ENCODE measurements at places on chromosomes 5 and 9.
A peak's percentile ranks its signal among the peaks of the same experiment; 100 is the strongest.

DNA sequence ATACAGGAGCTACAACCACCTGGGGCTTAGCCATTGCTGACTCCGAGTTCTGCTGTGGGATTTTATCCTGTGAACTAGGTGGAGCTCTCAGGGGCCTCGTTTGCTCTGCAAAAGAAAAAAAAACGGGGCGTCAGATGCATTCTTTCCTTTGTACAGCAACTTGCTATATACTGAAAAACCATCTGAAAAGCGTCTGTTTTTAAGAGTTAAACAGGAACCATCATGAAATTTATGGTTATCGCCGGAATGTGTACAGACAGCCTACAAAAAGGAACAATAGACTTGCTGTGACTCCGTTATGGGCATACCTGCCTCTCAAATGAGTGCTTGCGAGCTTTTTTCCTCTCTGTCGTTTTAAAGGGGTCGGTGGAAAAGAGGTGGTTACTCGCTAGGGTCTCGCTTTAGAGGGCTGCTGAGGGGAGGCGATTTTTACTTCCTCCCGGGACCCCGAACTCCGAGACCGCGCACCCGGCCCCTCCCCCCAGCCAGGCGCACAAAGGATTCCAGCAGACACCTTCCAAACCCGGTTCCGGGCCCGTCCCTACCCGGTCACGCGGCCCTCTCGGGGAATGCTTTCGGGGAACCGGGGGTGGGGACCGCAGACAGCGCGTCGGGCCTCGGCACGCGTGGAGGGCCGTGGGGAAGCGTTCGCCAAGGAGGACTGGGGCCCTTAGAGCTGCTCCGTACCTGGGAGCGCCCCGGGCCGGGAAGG, 826 bp downstream of the PAIP1 start:
- H3K4me3 ChIP-seq, result no peak overlapping the region
- peak; percentile 53 for DNase-seq
- H3K4me1 ChIP-seq, result peaks cover 7% of the 10 kb centered on the region
- peak overlapping the region; percentile 100 for H3K27ac ChIP-seq
- no peaks in the 10 kb centered on the region for H3K27me3 ChIP-seq
- peaks cover 4% of the 10 kb centered on the region for H3K36me3 ChIP-seq

- peaks cover 7% of the 10 kb centered on the region for H3K27me3 ChIP-seq
- peaks cover 27% of the 10 kb centered on the region for H3K4me1 ChIP-seq
- H3K36me3 ChIP-seq, result no peaks in the 10 kb centered on the region
- DNase-seq, result no peak
- H3K27ac ChIP-seq, result no peak overlapping the region
Measured at GRCh38 chr9:16310278-16311110, 560.0 kb downstream of the BNC2 start.

DNA sequence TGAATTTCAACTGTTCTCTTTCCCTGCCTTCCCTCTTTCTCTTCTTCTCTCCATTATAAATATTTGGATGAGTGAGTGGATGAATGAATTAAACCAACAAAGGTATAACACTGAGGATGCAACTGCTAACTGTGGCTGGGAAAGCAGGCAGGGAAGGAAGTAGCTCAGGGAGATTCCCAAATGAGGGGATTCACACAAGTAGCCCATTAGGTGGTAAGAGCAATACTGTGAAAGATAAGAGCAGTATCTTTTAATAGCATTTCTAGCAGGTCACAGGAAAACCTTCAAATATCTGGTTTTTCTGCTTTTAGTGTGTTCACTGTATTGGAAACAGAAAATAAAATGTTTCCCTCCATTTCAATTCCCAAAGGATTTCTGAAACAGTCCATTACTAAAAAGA, 105.6 kb downstream of the OXCT1 start:
- H3K36me3 ChIP-seq, result peaks cover 2% of the 10 kb centered on the region
- DNase-seq, result no peak
- H3K4me1 ChIP-seq, result peaks cover 2% of the 10 kb centered on the region
- no peaks in the 10 kb centered on the region for H3K27me3 ChIP-seq

- DNase-seq, result no peak
- no peak overlapping the region for H3K4me3 ChIP-seq
- no peaks in the 10 kb centered on the region for H3K36me3 ChIP-seq
Measured at GRCh38 chr5:171127314-171127713, 181.7 kb upstream of the TLX3 start.

DNA sequence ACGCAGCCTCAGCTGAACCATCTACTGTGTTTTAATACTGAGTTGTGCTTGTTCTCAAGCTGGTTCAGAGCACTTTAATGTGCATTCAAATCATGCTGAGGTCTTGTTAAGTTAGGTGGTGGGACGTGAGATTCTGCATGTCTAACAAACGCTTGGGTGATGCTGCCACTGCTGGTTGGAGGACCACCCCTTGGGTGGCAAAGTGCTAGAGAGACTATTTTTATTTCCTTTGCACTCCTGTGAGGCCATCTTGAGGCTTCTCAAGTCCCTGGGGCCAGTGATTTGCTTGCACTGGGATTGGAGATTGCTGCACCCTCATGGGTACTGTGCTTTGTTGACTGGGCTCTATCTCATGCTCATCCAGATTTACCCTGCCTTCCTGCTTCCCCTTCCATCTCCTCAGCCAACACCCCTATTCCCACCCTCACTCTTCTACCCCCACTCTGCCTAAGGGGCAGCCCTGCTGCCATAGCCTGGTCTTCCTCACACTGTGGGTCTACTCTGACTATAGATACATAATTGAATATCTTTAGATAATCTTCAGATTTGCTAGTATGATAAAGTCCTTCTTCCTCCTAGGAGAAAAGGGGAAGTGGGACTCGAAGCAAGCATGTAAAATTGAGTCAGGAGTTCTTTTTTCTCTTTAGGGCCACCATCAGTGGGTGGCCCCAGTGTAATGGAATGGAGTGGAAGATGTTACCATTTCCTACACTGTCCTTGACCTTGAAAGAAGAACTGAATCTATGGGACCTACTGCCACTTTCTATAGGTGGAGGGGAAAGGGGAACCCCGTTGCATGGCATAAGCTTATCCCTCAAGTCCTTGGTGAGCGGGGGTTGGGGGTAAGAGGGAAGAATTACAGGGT, 45.1 kb upstream of the SUB1 start:
- no peak for DNase-seq
- H3K27me3 ChIP-seq, result no peaks in the 10 kb centered on the region
- no peak overlapping the region for H3K27ac ChIP-seq
- H3K4me1 ChIP-seq, result no peaks in the 10 kb centered on the region
- H3K36me3 ChIP-seq, result no peaks in the 10 kb centered on the region

GRCh38 chr9:110066929-110067716, 140.8 kb downstream of the C9orf152 start:
- H3K4me3 ChIP-seq, result no peak overlapping the region
- no peaks in the 10 kb centered on the region for H3K36me3 ChIP-seq
- no peak for DNase-seq
- H3K27ac ChIP-seq, result no peak overlapping the region

- H3K36me3 ChIP-seq, result no peaks in the 10 kb centered on the region
- H3K4me3 ChIP-seq, result no peak overlapping the region
- H3K27me3 ChIP-seq, result no peaks in the 10 kb centered on the region
- H3K27ac ChIP-seq, result peak overlapping the region; percentile 62
- H3K4me1 ChIP-seq, result peaks cover 14% of the 10 kb centered on the region
Measured at GRCh38 chr5:860506-861150, 9.8 kb upstream of the ZDHHC11 start.

DNA sequence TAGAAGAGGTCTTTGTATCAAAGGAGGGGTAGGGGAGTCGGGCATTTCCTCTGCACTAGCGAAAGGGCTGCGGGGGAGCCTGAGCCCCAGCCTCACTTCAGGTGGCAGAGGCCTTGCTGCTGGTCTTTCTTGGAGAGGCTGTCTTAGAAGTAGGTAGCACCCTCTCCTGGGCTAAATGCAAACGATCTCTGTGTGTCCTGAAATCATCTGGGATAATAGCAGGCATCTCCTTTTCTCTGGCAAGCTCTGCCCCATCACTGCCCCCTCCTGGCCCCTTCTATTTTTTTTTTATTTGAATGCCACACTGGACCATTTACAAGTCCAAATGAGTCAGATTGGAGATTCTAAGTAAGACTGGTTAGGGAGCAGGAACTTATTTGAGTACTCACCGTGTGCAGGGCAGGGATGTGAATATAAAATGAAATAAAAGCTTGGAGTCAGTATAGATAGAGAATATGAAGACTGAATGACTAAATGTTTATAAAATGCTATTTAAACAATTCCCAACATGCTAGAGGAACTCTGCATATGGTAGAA, 137.1 kb downstream of the FGF1 start:
- peaks cover 10% of the 10 kb centered on the region for H3K4me1 ChIP-seq
- no peaks in the 10 kb centered on the region for H3K36me3 ChIP-seq
- peak; percentile 36 for DNase-seq
- peaks cover 24% of the 10 kb centered on the region for H3K27me3 ChIP-seq

DNA sequence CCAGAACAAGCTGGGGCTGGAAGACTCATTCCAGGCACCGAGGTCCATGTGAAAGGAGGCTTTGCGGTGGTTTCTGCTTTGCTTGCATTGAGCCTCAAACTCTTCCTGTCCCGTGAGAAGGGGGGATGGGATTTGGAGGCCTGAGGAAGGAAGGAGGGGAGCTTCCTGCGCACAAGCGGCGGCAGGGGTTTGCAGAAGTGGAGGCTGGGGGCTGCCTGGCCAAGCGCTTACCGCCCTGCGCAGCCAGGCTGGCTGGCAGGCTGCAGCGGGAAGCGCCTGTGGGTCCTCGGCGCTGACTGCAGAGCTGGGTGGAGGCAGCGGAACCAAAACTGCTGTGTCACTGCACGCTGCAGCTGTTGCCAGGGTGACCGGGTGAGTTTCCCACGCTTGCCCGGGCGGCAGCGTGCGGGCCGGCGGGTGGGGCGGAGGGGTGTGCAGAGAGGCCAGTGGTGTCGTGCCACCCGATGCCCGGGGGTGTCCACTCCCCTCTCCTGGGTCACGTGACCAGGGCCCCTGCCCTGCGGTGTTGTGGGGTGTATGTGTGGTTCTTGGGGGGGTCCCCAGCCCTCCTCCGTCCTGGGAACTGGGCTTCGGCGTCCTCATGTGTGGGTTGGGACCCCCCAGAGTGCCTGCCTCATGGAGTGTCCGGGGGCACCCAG, 81.0 kb downstream of the RXRA start:
- peak overlapping the region; percentile 89 for H3K27ac ChIP-seq
- peaks cover 1% of the 10 kb centered on the region for H3K36me3 ChIP-seq
- no peaks in the 10 kb centered on the region for H3K27me3 ChIP-seq
- no peak overlapping the region for H3K4me3 ChIP-seq

GRCh38 chr5:167638816-167639215, 652.6 kb upstream of the WWC1 start:
- no peak overlapping the region for H3K27ac ChIP-seq
- H3K4me1 ChIP-seq, result peaks cover 6% of the 10 kb centered on the region
- no peaks in the 10 kb centered on the region for H3K27me3 ChIP-seq
- H3K36me3 ChIP-seq, result no peaks in the 10 kb centered on the region
- DNase-seq, result no peak

DNA sequence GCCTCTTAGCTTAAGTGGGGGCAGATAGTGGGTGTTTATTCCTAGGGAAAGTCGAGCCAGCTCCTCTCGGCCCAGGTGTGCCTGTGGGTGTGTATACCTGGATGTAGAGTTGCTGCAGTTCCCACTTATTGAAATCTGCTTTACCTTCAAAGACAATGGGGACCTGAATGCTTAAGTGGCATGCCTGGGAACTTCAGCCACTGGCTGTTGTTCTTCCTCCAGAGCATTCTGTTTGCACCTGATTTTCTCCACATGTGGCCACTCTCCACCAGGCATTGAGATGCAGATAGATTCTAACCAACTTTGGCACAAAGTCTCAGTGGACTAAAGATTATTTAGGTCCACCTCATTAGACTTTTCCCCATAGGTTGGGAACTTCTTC, 186.8 kb downstream of the ZNF462 start:
- H3K4me1 ChIP-seq, result no peaks in the 10 kb centered on the region
- no peaks in the 10 kb centered on the region for H3K36me3 ChIP-seq
- H3K27ac ChIP-seq, result no peak overlapping the region

DNA sequence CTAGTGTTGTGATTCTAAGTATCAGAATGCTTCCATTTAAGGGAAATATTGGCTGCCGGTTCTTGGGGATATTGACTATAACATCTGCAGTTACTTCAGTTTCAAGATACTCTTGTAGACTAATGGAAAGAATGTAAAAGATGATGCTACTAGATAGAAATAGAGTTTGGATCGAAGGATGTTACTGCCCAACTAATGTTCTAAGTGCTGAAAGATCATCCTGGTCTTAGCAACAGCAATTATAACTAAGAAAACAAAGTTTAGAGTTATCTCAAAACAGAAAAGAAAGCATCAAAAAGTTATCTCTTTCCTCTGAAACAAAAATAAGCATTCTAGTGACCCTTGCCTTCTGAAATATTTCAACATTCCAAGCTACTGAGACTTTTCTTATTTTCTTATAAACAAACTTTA, 49.9 kb downstream of the ITGA1 start:
- no peak for DNase-seq
- H3K36me3 ChIP-seq, result no peaks in the 10 kb centered on the region
- no peak overlapping the region for H3K4me3 ChIP-seq
- no peaks in the 10 kb centered on the region for H3K4me1 ChIP-seq

DNA sequence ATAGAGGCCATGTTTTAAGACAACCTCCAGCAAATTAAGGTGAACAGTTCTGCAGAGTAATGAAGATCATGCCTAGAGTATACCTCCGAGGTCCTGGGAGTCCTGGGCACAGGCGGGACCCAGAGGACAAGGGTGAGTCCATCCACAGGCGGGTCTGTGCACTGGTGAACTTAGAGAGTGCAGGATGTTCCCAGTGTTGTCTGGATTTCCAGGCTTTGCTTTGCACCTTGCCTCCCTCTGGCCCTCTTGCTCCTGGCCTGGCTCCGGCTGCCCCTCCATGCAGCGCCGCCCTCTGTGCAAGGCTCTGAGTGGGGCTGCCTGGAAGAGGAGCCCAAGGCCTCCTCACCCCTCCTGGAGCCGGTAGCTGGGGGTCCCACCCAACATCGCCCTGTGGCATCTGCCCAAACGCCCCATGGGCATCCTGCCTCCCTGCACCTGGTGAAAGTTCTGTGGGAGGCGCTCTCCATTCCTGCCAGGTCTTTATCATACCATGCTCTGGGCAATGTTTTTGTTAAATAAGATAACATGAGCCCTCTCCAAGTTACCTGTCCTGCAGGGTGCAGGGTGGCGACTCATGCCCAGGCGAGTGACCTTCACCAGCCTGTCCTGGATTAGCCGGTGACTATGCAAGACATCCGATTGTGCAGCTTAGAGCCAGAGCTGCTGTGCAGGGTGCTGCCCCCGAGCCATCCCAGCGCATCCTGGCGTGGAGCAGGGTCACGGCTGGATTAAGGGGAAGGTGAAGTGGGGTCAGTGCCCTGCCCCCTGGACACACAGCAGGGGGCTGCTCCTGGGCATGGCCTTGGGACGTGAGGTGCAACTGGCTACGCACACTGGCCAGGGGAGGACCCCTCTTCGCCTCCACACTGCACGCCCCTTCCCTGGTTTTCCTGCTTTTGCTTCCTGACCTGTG, 41.3 kb upstream of the LPCAT1 start:
- peak overlapping the region; percentile 41 for H3K27ac ChIP-seq
- peaks cover 3% of the 10 kb centered on the region for H3K27me3 ChIP-seq
- H3K4me1 ChIP-seq, result peaks cover 24% of the 10 kb centered on the region
- H3K4me3 ChIP-seq, result no peak overlapping the region
- H3K36me3 ChIP-seq, result peaks cover 6% of the 10 kb centered on the region

DNA sequence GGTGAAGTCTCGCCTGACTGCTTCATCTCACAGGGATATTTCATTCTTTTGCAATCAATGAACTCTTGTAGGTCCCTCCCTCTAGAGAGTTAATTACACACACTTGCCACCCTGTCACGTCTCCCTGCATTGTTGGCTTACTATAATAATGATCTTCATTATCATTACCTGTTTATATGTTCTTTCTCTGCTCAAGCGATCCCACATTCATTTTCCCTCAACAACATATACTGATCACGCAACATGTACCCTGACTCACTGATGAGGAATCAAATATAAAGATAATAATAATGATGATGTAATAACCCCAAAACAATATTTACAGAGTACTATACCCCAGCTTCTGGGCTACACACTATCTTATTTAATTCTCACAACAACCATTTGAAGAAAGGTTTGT, 88.5 kb downstream of the FEM1C start:
- no peak overlapping the region for H3K4me3 ChIP-seq
- H3K27me3 ChIP-seq, result peaks cover 2% of the 10 kb centered on the region
- no peak for DNase-seq
- H3K4me1 ChIP-seq, result peaks cover 12% of the 10 kb centered on the region

All from progenitor cell of endocrine pancreas (in vitro differentiated cells).